ENCODE measurements at places on chromosomes 7 and 10.

- DNase-seq, result no peak
Measured at GRCh38 chr7:48617993-48618392, 306.4 kb upstream of the CDC14C start.

GRCh38 chr7:22726907-22727713 lies at the start of gene IL6:
TSS of gene IL6 (plus strand) at chr7:22727200. CDS start at chr7:22727263, 63 bp downstream.
- DNase-seq, result peak; percentile 99

- peak; percentile 91 for DNase-seq
Measured at GRCh38 chr7:102891693-102892261, 21.0 kb upstream of the LRRC17 start.

DNA sequence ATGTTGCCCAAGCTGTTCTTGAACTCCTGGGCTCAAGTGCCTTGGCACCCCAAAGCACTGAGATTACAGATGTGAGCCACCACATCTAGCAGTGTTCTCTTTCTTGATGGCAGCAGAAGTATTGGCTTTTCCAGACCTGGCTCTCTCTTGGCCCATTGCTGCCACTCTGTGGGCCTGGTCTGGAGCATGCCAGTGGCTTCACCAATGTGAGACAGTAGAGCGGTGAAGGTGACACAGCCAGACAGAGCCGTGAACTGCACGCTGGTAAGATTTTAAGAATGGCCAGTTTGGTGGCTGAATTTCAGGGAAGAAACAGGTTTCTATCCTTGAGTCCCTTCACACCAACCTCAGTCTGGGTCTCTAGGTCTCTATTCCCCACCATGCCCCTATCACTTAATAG lies 552.7 kb upstream of the NRP1 start:
- DNase-seq, result no peak

DNA sequence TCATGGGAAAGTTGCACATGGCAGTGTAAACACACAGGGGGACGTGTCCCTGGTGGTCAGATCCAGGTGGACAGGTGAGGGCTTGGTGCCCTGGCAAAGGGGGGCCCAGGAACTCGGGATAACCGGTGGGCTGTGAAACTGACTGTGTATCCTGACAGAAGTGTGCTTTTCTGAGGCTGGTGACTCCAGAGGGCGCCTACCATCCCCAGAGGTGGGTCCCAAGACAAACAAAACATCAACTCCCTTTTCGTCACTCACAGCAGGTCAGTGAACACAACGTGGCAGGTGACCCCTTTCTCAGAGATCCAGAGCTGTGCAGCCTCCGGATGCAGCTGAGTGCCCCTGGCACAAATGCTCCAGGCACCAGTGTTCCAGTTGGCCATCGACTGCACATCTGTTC lies 56.0 kb upstream of the DDC start:
- no peak for DNase-seq

DNA sequence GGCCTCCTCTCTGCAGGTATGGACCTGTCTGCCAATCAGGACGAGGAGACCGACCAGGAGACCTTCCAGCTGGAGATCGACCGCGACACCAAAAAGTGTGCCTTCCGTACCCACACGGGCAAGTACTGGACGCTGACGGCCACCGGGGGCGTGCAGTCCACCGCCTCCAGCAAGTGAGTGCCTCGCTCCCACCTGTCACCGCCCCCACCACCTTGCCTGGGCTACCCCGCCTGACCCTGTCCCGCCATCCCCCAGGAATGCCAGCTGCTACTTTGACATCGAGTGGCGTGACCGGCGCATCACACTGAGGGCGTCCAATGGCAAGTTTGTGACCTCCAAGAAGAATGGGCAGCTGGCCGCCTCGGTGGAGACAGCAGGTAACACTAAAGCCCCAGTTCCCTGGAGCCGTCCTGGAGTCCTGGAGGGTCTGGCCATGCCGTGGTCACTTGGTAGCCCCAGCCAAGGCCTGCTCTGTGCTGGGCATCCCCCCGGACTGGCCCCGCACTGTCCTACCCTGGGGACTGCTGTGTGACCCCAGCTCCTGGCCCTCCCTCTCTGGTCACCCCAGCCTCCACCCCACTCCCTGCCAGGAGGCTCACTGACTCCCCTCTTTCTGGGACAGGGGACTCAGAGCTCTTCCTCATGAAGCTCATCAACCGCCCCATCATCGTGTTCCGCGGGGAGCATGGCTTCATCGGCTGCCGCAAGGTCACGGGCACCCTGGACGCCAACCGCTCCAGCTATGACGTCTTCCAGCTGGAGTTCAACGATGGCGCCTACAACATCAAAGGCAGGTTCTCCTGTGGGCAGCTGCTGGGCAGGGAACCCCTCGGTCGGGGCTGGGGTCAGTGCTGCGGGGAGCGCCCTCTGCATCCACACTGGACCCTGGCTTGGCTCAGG lies 178.0 kb downstream of the RNF216 start:
- DNase-seq, result no peak

All from fibroblast of the aortic adventitia (primary cell).